ENCODE measurements at places on chromosomes 5 and 9.
A peak's percentile ranks its signal among the peaks of the same experiment; 100 is the strongest.

DNA sequence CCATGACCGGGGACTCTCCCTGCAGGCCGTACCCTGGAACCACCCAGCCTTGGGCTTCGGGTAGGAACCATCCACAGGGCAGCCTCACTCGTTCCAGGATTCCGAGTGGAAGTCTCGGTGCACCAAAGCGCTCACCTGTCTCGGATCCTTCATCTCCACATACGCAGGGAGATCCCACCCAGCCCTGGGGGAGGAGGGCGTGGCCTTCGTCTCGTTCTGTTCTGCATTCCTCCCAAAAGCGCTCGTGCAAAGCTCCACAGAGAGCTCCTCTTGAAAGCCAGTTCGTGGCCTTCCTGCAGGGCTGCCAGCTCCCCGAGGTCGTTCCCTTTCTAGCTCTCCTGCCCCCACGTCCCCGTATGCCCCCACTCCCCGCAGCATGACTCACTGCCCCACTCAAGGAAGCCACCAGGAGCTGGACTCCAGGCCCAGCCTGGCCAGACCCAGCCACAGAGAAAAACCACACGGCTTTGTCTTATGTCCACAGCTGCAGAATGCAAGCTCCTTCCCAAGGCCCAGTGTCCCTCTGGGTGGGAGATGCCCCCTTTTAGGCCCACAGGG, 65.0 kb upstream of the SARDH start:
- DNase-seq = no peak

DNA sequence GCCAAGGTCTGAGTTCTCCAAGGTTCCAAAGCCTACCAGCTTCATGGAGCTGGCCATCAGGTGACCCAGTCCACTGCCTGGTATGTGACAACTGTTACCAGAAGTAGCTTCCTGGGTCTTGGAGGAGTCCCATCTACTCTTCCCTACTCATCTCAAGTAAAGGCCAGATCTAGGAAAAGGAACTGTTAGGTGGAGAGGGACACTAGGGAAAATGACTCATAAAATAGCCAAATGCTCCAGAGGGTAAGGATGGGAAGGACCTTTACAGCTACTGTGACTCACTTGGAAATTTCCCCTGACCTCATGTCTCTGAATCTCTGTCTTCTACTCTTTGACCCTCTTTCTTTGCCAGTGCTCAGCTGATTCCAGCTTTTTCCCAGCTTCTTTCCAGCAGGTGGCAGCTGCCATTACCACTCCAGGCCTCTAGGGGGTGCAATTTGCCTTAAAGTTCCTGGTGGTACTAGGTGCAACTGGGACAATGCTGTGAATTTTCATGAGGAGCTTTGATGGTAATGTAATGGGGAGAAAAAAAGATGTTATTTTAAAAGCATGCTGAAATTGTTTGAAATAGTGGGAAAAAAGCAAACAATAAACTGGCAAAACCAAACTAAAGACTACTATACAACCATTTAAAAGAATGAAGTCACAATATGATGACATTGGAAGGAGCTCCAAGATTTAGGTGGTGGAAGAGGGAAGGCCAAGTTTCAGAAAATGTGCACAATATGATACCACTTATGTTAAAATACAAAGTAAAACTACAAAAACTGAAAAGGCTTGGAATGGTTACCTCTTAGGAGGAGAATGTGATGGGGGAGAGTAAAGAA, 27.1 kb upstream of the MYORG start:
- DNase-seq = peak; percentile 76

DNA sequence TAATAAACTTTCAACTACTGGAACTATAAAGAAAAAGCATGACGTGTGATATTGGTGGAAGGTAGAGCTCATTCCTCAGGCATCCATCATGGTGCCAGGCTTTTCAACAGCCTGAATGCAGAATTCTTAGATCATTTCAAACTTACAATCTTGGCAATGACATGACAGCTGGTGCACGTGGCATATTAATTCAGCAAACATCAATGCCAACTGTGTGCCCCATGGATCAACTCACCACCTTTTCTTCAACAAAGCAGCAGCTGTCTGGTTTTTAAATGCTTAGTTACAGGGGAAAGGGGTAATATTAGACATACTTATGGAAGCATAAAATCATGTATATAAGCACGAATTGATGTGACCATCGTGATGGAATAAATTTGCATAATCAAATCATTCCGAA, 56.0 kb upstream of the OR13F1 start:
- DNase-seq = no peak

DNA sequence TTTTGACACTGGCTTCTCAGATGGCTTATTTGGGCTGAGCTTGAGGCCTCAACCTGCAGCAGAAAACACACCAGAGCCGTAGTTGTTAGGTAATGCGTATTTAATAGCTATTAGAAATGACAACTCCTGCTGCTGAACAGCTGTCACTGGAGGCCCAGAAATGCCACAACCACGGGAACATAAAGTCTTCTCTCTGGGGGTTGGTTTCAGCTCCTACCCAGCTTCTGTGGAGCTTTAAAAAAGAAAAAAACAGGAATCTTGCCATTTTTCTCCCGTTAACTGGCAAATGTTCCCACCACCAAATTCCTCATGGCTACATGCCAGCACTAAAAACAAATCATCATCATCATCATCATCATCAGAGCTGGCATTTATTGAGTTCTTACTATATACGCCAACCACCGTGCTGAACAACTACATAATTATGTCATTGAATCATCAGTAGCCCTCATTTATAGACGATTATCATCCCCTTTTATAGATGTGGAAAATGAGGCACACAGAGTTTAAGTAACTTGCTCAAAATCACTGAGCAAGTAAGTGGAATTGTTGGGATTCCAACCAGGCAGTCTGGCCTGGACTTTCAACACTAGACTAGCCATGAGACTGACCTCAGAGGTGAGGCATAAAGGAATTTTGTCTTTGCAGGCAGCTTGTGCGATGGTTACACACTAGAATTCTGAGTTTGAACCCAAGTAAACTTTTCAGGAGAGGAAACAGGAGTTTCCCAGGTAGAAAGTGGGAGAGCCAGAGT, 185.3 kb upstream of the WWC1 start:
- DNase-seq = no peak

- DNase-seq = peak; percentile 54
These were observed at the start of gene TNFAIP8 for GRCh38 chr5:119355685-119356611. TNFAIP8 (plus strand) TSS chr5:119356019; CDS start chr5:119356091, 72 bp downstream.

- no peak for DNase-seq
These were observed 34.0 kb downstream of the PUM3 start for GRCh38 chr9:2809692-2810419.

GRCh38 chr5:158616707-158617106, 483.0 kb downstream of the EBF1 start:
- DNase-seq = no peak

- DNase-seq = no peak
These were observed 5.5 kb downstream of the MLLT3 start for GRCh38 chr9:20616808-20617207.

All from erythroblast (primary cell).